HFFc6 (cell line): ENCODE measurements at places on chromosomes 4 and X. TPM values are rescaled to one million over a fixed set of nuclear protein-coding genes. Genes with fewer than 3 reads are reported as not detected.

Gene F8
- 1.3 and 1.4 TPM in 2 replicates for total RNA-seq

- H3K27me3 ChIP-seq = peaks cover 4% of the 10 kb centered on the region; the same call in 1 of the 2 replicates
- H3K27ac ChIP-seq = no peak overlapping the region
- DNase-seq = no peak
- H3K4me3 ChIP-seq = no peak overlapping the region
- no peaks in the 10 kb centered on the region for H3K36me3 ChIP-seq
- H3K4me1 ChIP-seq = no peaks in the 10 kb centered on the region
Observed at GRCh38 chr4:86279293-86279960, 80.4 kb downstream of the MAPK10 start.

Gene FAM184B
- total RNA-seq = 0.02 TPM in 1 of 3 replicates, not detected in the others

DNA sequence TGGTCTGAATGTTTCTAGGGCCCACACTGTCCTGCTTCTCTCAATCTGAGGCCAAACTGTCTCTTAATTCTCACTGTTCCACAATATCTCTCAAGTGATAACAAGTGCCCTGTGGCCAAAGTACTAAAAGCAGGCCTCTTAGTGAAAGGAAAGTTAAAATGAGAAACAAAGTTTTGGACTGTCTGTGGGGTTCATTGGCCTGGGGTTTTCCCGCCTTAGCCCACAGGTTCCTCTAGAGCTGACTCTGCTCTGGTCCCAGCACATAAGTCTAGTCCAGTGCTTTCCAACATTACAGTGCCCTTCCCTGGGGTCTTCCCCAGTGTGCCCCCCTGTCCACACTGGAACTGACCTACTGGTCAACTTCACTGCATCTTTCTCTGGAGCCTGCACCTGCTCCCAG lies 6.3 kb downstream of the MAGEB1 start:
- H3K4me1 ChIP-seq = no peaks in the 10 kb centered on the region
- no peak overlapping the region for H3K27ac ChIP-seq
- H3K36me3 ChIP-seq = no peaks in the 10 kb centered on the region
- DNase-seq = no peak

Gene MID1
- 18.3 to 19.2 TPM (median 18.5 TPM) in 3 replicates for total RNA-seq

Gene AMBN
- total RNA-seq = not detected in 3 replicates

DNA sequence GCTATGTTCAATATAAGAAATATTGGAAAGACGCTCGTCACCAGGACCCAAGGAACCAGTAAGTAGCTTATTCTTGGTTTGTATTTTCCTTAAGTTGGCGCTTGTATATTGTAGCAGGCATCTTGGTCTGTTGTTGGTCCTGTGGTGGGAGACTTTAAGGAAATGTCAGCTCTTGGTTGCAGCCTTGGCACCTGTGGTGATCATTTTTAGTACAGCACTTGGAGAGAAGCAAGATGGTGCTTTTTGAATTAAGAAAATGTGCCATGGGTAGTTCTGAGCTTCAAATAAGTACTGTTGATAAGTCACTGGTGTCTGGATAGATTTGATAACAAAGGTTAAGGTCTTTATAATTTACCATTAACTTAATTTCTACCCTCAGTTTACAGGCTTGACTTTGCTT lies 1.1 kb downstream of the RPS3A start:
- peaks cover 16% of the 10 kb centered on the region for H3K27me3 ChIP-seq
- H3K4me1 ChIP-seq = peaks cover 31% of the 10 kb centered on the region
- H3K4me3 ChIP-seq = peak overlapping the region; percentile 98
- H3K27ac ChIP-seq = peak overlapping the region; percentile 100

DNA sequence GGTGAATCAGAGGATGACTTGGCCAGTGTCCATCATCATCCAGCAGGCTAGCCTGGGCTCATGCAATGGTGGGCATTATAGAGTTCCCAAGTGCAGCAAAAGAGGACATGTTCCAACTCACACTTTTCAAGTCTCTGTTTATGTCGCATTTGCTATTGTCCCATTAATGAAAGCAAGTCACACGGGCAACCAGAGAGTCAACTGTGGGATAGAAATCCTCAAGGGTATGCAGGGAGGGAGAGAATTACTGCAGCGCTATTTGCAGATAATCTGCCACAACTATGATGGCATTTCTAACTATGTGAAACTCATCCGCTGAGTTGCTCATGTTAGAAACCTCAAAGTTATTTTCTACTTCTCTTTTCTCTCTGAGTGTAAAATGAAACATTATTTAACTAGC lies 78.5 kb upstream of the TAB3 start:
- peaks cover 1% of the 10 kb centered on the region; the same call in 1 of the 2 replicates for H3K27me3 ChIP-seq
- DNase-seq = no peak
- peaks cover 7% of the 10 kb centered on the region for H3K4me1 ChIP-seq
- no peaks in the 10 kb centered on the region for H3K36me3 ChIP-seq
- H3K27ac ChIP-seq = no peak overlapping the region

GRCh38 chr4:83307920-83308319 lies 23.3 kb upstream of the COQ2 start:
- H3K27ac ChIP-seq = no peak overlapping the region
- DNase-seq = no peak
- no peaks in the 10 kb centered on the region; the same call in 1 of the 2 replicates for H3K36me3 ChIP-seq
- H3K4me3 ChIP-seq = no peak overlapping the region
- H3K4me1 ChIP-seq = no peaks in the 10 kb centered on the region

Gene TSPAN7
- not detected in 3 replicates for total RNA-seq
